ENCODE measurements at places on chromosomes 4 and X.

GRCh38 chr4:23614284-23614892, 275.5 kb downstream of the PPARGC1A start:
- no peak for DNase-seq

- no peak for DNase-seq
These were observed 7.7 kb downstream of the HAND2 start for GRCh38 chr4:173522160-173522950.

DNA sequence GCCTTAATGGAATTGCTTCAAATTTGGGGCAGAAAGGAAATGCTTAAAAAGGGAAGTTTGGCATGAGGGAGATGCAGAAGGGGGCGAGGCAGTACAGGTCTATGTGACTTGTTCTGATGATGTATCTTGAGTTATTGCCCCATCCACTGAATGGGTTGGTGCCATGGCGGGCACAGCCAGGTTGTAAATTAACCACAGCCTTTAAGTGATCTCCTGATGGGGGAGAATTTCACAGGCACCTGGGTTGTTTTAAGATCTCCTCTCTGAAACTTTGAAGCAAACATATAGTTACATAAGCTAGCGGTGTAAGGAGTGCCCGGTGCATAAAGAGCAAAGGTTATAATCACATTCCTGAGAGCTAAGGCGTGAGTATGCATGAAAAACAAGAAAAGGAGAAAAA, 37.0 kb downstream of the NPY5R start:
- DNase-seq = no peak

GRCh38 chr4:2065106-2065930, 6.2 kb downstream of the NAT8L start:
- no peak for DNase-seq

DNA sequence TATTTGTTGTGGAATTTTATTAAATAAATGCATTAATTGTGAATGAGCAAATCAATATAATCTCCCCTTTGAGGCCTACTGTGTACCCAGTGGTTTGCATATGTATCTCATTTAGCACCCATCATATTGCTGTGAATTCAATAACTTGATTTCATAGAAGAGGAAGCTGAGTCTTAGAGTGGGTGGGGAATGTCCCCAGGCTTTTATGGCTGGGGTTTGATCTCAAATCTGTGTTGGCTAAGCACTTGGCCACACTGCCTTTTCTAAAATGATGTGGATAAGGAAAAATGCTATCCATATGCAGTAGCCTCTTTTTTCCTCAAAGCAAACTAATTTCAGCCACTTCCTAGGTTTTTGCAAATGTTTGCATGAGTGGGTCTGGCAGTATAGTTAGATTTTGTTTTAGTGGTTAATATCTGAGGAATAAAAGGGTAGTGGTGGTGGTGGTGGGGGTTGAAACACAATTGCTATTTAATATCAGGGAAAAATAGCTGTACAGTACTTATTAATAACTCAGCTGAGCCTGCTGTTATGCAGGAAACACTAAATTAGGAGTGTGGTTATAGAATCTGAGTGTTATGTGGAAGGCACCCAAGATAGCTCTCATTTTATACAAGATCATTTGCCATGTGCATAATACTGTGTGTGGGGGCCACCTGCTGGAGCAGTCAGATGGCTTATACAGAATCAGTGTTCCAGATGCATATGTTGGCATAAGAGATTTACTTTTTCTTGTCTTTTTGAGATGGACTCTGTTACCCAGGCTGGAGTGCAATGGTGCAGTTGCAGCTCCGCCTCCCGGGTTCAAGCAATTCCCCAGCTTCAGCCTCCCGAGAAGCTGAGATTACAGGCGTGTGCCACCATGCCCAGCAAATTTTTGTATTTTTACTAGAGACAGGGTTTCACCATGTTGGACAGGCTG, 108.0 kb downstream of the TMEM131L start:
- DNase-seq = peak; percentile 22

- no peak for DNase-seq
These were observed 50.9 kb upstream of the RAP1GDS1 start for GRCh38 chr4:98210281-98210680.

- no peak for DNase-seq
These were observed 101.9 kb downstream of the SORCS2 start for GRCh38 chr4:7294176-7294756.

DNA sequence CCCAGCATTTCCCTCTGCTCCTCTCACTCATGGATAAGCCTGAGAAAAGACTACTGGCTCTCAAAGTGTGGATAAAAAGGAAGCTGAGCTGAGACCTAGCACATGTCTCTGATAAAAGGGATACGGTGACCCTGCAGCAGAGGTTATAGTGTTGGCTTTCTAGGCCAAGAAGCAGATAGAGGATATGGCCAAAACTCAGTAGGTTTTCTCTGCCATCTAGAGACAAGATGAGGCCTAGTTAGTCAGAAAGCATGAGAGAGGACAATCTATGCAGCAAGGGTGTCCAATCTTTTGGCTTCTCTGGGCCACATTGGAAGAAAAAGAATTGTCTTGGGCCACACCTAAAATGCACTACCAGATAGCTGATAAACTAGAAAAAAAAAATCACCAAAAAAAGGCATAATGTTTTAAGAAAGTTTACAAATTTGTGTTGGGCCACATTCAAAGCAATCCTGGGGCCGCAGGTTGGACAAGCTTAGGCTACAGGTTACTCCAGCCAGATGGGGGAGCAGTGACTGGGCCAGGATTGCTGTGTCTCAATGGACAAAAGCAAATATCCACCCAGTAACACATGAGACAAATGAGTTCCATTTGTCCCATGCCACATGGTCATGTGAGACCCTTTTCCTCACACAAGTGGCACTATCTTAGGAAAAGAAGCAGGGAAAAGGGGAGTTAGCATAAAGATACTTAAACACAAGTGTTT, 411.4 kb downstream of the INPP4B start:
- no peak for DNase-seq

DNA sequence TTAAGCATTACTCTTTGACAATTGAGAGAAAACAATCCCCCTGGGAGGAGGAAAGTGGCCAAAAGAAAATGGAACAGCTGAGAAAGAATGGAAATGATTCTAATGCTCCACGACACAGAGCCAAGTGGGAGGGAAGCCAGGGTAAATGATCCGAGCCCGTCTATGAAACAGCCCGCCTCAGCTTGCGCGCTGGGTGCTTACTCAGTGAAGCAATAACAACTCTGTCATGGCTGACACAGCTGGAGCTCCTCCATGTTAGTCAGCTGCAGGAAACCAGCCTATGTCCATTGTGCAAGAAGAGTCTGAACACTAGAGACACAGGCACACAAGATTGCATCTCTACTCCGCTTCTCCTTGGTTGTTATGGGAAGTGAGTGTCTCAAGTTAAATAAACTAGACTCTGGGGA, 19.3 kb downstream of the NOA1 start:
- no peak for DNase-seq

DNA sequence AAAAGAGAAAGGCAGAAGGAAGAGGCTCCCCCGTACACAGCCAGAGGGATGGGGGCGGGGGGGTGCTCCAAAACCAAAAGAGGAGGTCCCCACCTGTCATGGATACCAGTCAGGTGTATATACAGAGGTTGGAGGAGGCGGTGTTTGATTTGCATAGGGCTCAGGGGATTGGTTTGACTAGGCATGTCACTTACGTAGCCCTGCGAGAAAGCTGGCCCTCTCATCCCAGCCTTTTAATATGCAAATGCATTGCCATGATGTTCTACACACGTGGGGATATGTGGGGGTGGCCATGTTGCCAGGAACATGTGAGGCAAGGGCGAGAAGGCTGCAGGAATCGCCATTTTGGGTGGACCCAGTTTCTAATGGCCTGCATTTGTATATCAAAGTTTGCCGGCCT, 38.6 kb downstream of the TMEM150C start:
- DNase-seq = no peak

GRCh38 chrX:48509619-48510018, 827 bp downstream of the PORCN start:
- DNase-seq = no peak

DNA sequence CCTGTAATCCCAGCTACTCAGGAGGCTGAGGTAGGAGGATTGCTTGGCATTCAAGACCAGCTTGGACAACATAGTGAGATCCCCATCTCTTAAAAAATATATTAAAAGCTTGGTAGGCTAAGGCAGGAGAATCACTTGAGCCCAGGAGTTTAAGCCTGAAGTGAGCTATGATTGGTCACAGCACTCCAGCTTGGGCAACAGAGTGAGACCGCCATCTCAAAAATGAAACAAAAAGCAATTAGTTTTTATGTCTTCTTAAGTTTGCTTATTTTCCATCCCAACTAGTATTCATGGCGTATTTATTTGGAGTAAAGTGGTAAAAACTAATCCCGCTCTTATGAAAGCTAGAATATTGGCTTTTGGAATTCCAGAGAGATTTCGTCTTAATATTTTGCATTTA, 25.4 kb upstream of the PDE5A start:
- no peak for DNase-seq

DNA sequence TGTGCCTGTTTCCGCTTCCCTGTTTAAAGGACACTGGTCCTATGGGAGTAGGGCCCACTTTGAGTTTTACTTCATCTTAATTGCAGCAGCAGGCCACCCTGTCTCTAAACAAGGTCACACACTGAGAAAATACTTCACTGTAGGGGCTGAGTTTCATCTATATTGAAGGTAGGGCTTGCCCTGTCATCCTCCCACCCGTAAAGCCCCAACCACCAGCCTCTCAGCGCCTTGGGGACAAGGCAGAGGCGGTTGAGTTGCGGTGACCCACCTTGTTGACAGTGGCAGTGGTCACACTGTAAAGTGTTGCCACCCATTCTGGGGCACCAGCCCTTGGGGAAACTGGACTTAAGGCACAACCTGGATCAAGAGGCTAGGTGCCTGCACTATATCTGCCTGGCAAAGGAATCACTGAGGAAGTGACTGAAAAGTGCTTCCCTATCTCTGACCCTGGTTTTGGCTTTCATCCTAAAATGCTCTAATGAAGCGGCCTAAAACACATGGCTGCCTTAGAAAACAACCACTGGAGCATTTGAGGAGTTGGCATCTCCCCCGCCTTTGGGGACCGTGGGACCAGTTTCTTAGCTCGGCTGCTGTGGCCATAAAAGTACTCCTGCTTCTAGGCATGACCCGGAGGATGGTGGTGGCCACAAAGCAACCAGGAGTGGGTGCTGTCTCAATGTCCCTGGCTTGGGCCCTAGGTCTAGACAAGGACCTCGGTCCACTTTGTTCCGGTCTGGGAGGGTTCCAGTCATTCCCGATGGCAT, 7.8 kb upstream of the WDR1 start:
- no peak for DNase-seq

DNA sequence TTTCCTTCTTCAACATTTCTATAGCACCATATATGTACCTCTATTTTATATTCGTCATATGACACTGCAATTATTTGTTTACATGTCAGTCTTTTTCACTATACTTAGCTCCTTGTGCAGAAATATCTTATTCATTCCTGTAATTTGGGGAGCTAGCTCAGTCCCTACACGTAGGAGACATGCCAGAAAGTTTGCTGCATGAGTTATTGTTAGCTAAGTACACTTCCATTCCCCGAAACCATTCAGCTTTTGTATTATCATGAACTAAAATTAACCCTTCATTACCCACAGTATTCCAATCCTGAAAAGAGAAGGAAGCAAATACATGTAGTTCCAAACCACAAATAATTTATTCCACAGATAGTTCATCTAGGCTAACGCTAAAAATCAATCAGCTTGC, 10.2 kb downstream of the CBR4 start:
- DNase-seq = no peak

DNA sequence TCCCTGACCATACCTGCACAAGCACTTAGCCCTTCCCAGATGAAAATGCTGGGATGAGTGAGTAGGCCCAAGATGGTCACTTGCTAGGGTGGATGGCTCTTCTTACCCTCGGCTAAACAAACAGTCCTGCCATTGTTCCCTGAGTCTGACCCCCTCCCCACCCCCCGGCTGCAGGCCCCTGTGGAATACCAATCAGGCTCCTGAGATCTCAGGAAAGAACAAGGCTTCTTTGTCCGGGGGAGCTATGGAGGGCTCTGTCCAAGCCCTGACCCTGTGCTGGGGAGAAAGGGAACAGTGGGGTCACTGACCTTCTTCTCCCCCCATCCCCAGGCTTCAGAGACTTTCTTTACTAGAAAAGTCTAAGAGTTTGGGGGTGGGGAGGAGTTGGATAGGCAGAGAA, 6.0 kb downstream of the PLP1 start:
- DNase-seq = no peak

DNA sequence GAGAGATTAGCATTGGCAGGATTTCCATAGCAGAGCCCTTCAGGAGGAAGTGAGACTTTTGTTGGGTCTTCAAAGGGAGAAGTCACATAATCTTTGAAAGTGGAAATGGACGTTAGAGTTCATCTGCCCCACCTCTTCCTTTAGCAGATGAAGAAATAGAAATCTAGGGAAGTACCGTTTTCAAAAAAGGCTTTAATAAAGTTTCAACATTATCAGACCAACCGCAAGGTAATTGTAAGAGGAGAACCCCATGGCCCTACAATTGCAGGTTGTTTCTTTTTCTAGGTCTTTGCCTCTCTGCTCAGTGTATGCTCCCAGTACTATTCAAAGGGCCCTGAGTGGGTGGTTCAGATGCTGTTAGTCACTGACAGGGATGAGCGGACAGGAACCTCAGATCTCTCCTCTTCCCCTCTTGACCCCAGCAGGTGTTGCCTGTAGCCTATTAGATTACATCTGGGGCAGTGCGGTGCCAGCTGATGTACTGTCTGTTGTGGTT, 48.6 kb upstream of the AP1S2 start:
- DNase-seq = no peak

- no peak for DNase-seq
These were observed 22.2 kb upstream of the PLP1 start for GRCh38 chrX:103754401-103754800.

- DNase-seq = no peak
These were observed 297.9 kb downstream of the ARHGAP10 start for GRCh38 chr4:148029781-148030180.

DNA sequence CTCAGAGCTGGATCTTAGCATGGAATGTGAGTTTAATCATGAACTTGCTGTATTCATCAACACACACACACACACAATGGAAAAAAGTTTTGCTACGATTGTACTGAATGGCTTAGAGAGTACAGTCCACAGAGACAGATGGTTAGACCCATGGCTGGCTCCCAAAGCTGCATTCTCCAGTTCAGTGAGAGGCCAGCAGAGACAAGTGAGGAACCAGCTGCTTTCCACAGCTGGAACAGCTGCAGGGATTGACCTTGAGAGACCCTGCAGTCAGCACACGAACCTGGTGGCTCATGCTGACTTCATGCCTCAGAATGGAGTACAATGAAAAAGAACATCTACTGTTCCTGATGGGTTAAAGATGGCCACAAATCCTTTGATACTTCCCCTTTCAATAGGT, 94.5 kb downstream of the DHX15 start:
- no peak for DNase-seq
